Daoy (cell line): ENCODE measurements at places on chromosomes 1 and 21.

DNA sequence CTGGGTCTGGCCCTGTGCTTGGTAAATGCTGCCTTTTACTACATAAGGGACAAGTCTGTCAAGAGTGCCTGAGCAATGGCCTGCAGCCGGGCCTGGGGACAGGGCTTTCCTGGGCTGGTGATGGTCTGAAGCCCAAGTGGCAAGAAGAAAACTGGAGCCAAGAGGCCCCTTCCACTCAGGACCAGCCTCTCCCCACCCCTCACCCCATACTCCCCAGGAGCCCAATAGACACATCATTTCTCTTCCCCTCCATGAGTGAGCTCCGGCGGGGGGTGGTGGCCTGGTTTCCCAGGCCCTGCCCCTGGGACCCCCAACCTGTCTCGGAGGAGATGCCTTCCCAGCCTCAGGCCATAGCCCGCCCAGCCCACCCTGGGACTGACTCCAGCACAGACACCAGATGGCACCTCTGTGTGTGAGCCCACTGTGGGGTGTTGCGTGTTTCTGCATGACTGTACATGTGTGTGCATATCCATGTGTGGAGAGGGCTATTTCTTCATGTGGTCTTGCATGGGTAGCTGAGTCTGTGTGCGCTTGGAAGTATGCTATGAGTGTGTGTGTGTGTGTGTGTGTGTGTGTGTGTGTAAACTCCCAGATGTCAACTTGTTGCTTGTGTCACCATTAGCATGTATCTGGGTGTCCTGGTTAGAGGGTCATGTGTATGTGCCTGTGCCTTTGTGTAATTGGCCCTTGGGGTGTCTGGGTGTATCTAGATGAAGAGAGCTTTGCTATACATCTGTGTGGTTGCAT, 14.3 kb upstream of the LRP8 start:
- no peak for DNase-seq

DNA sequence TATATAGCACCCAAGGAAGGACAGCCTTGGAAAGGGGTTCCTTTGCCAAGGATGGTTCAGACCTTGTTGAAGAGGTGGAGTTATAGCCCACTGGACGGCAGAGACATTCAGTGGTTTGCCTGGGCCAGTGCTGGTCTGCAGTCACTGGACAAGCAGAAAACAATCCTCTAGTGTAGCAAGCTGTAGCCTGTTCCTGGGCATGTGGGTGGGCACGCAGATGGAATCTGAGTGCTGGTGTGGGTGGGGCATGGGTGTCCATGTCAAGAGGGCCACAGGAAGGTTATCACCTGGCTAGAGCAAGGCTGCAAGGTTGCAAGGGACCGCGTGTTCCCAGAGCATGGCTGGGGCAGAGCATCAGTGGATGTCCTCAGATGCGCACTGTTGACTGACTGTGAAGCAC, 244.7 kb downstream of the PTPRU start:
- DNase-seq = no peak

GRCh38 chr1:238892612-238893011, 493.8 kb upstream of the CHRM3 start:
- DNase-seq = peak; percentile 73

GRCh38 chr1:65846866-65847265, 54.2 kb downstream of the PDE4B start:
- DNase-seq = no peak

DNA sequence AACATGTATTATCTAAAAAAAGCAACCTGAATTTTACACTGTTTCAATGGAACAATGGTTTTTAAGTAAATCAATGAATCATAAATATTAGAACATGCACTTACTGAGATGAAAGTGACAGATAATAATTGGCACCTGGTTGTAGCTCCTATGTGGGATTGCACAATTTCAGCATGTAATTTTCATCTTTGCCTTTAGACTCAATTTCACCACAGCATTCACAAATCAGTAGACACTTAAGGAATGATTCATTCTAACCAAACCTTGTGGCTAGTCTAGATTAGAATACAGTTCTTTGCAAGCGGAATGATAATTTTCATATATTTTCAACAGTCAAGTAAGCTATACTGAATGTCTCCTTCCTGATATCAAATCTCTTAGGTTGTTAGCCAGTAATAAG, 853.4 kb downstream of the KCNT2 start:
- no peak for DNase-seq

- no peak for DNase-seq
Measured at GRCh38 chr1:41609166-41609883, 124.8 kb upstream of the EDN2 start.

- DNase-seq = peak; percentile 88
Measured at GRCh38 chr1:150999051-150999674, 7.5 kb downstream of the MINDY1 start.

GRCh38 chr1:228381356-228381755, 25.3 kb downstream of the TRIM11 start:
- DNase-seq = no peak

- no peak for DNase-seq
Measured at GRCh38 chr1:190759807-190760206, 282.1 kb upstream of the BRINP3 start.

DNA sequence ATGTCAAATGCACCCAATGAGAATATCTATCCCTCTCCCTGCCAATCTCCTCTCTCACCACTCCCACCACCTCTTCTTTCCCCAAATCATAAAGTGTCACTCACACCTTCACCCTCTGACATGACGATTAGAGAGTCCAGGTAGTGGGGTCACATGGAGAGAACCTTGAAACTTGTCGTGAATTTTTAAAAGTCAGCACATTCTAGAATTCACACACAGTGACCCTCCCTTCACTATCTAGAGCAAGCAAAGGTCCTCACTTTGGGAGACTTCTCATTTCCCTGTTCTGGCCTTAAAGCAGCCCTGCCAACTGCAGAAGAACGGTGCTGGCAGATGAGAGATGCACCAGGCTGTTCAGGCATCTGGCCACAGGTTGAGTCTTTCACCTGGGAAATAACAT, 61.9 kb downstream of the CD34 start:
- no peak for DNase-seq

DNA sequence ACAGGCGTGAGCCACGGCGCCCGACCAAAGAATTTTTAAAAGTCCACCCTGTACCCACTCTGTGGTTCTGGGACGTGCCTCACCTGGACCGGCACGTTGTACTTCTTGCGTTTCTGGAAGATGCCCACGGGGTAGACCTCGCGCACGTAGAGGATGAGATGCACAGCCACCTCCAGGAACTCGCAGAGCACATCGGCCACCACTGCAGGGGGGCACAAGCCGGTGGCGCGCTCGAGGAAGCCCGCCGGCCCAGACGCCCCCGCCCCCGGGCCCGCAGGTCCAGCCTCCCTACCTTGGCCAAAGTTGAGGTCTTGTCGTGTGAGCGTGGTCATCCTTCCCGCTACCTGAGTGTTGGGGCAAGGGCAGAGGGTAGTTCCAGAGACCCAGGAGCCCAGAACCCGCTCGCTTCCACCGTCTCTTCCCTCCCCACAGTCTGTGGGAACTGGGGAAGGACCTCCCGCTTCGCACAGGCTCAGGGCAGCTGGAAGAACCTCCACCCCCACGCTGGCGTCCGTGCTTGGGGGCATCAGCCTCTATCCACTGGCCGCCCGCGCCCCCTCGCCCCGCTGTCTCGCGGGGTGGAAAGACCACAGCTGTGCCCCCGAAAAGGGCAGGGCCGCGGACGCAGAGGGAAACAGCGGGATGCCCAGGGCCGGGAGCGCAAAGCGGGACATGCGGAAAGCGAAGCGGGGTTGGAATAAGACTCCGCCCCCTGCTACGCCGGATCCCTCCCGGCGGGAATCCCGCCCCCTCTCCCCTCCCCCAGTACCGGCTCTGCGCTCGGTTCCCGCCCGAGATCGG, 478 bp downstream of the MAD2L2 start:
- DNase-seq = no peak

DNA sequence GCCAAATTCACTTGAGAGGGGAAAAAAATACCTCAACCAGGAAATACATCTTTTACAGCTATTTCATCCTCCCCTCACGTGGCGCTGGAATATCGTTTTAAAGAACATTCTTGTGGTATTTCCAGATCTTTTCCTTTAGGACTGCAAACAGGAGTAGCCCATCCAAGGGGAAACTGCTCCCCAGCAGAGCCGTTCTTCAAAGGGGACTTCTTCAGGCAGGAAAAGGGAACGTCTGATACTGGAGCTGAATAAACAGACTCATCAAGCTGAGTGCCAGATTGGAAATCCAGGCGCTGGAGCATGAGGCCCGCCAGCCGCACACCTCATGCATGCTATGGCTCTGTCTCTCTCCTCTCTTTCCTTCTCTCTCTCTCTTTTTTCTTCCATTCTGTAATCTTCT, 34.0 kb upstream of the PROX1 start:
- no peak for DNase-seq

- peak; percentile 65 for DNase-seq
Measured at GRCh38 chr21:36806103-36806502, 107.2 kb downstream of the SIM2 start.

GRCh38 chr1:22289307-22289995, 146.6 kb upstream of the WNT4 start:
- no peak for DNase-seq
